Pancreas (tissue), 10 donors: ENCODE measurements at places on chromosomes 16 and 17. TPM values are rescaled to one million over a fixed set of nuclear protein-coding genes. Genes with fewer than 3 reads are reported as not detected.

The C16orf46 gene
- total RNA-seq: 0.79 TPM

DNA sequence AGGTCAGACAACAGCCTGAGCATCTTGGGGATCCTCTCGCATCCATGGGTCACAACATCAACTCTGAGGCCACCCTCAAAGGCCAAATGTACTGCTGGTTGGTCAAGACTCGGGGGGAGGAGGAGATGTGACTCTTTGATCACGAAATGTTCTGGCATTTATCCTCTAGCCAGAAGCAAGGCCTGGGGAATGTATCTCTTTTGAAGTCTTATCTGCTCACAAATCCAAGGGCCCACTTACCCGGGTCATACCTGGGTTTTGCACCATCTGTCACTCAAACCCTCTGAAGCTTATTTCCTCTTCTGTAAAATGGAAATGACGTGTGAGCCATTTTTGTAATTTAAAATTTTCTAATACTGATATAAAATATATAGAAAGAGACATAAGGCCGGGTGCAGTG lies 13.2 kb downstream of the CA7 start:
- no peaks in the 10 kb centered on the region for H3K27me3 ChIP-seq
- DNase-seq: no peak
- no peak overlapping the region for H3K4me3 ChIP-seq
- H3K36me3 ChIP-seq: no peaks in the 10 kb centered on the region
- H3K27ac ChIP-seq: no peak overlapping the region
- no peaks in the 10 kb centered on the region for H3K4me1 ChIP-seq

DNA sequence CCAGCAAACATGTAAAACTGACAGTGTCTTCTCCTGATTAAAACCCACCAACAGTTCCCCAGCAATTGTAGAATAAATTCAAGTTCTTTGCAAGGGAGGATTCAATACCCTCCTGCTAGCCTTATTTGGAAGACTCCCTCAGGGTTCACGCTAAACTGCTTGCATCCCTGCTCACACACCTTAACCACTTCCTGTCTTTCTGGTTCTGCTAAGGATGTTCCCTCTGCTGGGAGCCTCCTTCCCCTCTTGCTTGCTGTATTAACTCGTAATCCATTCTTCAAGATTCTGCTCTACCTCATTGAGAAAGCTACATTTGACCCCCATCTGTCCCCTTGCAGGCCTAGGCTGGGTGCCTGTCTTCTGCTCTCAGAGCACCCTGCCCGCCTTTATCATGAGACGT lies 2.3 kb upstream of the SHISA6 start:
- H3K27ac ChIP-seq: no peak overlapping the region
- no peaks in the 10 kb centered on the region for H3K27me3 ChIP-seq
- no peak for DNase-seq
- H3K36me3 ChIP-seq: no peaks in the 10 kb centered on the region

GRCh38 chr16:78932355-78932943 lies 668.1 kb downstream of the MAF start:
- H3K27me3 ChIP-seq: no peaks in the 10 kb centered on the region
- no peaks in the 10 kb centered on the region for H3K4me1 ChIP-seq
- no peaks in the 10 kb centered on the region for H3K36me3 ChIP-seq

DNA sequence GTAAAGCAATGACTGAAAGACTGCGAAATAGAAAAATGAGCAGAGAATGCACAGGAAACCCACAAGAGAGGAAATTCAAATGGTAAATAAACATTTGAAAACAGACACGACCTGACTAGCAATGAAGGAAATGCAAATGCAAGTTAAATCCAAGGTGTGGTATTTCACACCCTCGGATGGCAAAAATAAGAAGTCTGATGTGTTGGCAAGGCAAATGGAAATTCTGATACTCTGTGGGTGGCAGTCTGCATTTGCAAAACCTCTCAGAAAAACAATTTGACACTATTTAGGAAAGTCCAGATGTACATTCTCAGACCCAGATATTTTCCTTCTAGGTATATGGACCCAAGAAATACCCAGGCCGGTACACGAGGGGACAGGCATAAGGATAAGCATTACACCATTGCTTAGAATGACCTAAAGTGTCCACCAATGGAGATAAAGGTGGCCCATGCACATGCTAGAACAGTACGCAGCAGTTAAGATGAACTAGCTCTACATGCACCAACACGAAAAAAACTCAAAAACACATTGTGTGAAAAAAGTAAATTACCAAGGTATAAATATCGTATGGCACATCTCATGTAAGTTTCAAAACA lies 116.7 kb downstream of the GAS7 start:
- DNase-seq: no peak
- no peaks in the 10 kb centered on the region for H3K4me1 ChIP-seq
- H3K27me3 ChIP-seq: no peaks in the 10 kb centered on the region
- no peaks in the 10 kb centered on the region for H3K36me3 ChIP-seq
- no peak overlapping the region for H3K4me3 ChIP-seq

- DNase-seq: no peak
- no peak overlapping the region for H3K4me3 ChIP-seq
- no peak overlapping the region for H3K27ac ChIP-seq
- H3K4me1 ChIP-seq: no peaks in the 10 kb centered on the region
- H3K36me3 ChIP-seq: no peaks in the 10 kb centered on the region
These were observed 4.7 kb upstream of the P2RX1 start for GRCh38 chr17:3921006-3921405.
